ENCODE measurements at places on chromosomes 4 and X.

GRCh38 chr4:175986-176385 is 51.7 kb downstream of the ZNF718 start:
- no peak for DNase-seq

GRCh38 chrX:65528705-65529340 is 5.8 kb downstream of the LAS1L start:
- DNase-seq, result peak; percentile 34

- DNase-seq, result no peak
Measured at GRCh38 chrX:65685112-65685511, 17.7 kb downstream of the MSN start.

- no peak for DNase-seq
Measured at GRCh38 chr4:131258361-131258760, 1890.7 kb upstream of the PCDH10 start.
